HFFc6 (cell line): ENCODE measurements at places on chromosomes 6 and 20. TPM values are rescaled to one million over a fixed set of nuclear protein-coding genes. Genes with fewer than 3 reads are reported as not detected.

CSTF1 gene
- 30.3 to 40.5 TPM (median 33.7 TPM) in 3 replicates for total RNA-seq

- H3K4me1 ChIP-seq: peaks cover 16% of the 10 kb centered on the region
- H3K27ac ChIP-seq: no peak overlapping the region
- H3K27me3 ChIP-seq: peaks cover 6% of the 10 kb centered on the region
These were observed 488.3 kb downstream of the COL12A1 start for GRCh38 chr6:74717591-74717990.

EYS gene
- not detected in 3 replicates for total RNA-seq

DNA sequence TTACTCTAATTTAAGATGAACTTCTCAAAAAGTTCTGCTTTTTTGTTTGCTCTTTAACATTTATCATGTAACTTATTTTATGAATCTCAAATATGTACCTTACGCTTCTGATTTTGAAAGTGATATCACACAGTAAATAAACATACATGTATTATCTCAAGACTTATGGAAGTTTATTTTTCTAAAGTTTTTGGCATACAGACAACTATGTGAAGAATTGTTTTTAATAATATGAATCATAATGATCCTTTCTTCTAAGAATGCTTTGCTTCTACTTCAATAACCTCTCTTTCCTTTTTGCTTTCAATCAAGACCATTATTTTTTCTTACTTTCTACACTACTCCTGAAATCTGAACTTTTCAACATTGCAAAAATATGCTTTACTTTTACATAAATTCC, 816.4 kb downstream of the EYS start:
- H3K4me1 ChIP-seq: no peaks in the 10 kb centered on the region
- no peaks in the 10 kb centered on the region for H3K36me3 ChIP-seq
- no peaks in the 10 kb centered on the region for H3K27me3 ChIP-seq
- H3K4me3 ChIP-seq: no peak overlapping the region

- H3K27ac ChIP-seq: no peak overlapping the region
- DNase-seq: no peak
- no peak overlapping the region for H3K4me3 ChIP-seq
- H3K27me3 ChIP-seq: no peaks in the 10 kb centered on the region
- no peaks in the 10 kb centered on the region for H3K4me1 ChIP-seq
These were observed 37.3 kb downstream of the RNF8 start for GRCh38 chr6:37391120-37391519.

GRCh38 chr6:11458509-11458908, 79.0 kb upstream of the TMEM170B start:
- H3K27ac ChIP-seq: no peak overlapping the region
- peaks cover 6% of the 10 kb centered on the region; the same call in 1 of the 2 replicates for H3K36me3 ChIP-seq
- H3K4me3 ChIP-seq: no peak overlapping the region
- no peak for DNase-seq

PAX1 gene
- total RNA-seq: not detected in 3 replicates

GRCh38 chr6:115908906-115909559, 151.7 kb downstream of the FRK start:
- H3K27me3 ChIP-seq: peaks cover 3% of the 10 kb centered on the region; the same call in 1 of the 2 replicates
- H3K4me3 ChIP-seq: no peak overlapping the region
- H3K4me1 ChIP-seq: no peaks in the 10 kb centered on the region
- H3K27ac ChIP-seq: no peak overlapping the region
- DNase-seq: no peak
- H3K36me3 ChIP-seq: no peaks in the 10 kb centered on the region

GRCh38 chr6:166675736-166676135, 48.7 kb upstream of the RPS6KA2 start:
- no peak overlapping the region for H3K27ac ChIP-seq
- H3K36me3 ChIP-seq: peaks cover 4% of the 10 kb centered on the region; the same call in 1 of the 2 replicates
- peaks cover 14% of the 10 kb centered on the region; the same call in 1 of the 2 replicates for H3K27me3 ChIP-seq
- peaks cover 12% of the 10 kb centered on the region; the same call in 1 of the 2 replicates for H3K4me1 ChIP-seq

DNA sequence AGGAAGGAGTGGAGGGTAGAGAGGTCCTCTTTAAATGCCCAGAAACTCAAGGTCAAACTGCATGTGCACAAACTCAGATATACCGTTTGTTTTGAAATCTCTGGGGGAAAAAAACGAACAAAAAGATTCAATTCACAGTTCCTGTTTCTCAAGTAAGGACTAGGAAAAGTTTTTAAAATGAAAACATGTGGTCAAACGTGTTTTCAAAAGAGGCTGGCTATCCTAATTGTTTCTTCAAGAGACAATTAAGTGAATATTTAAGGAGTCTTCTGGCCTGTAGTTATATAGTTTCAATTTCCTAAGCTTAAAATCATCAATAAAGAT, 3.1 kb downstream of the RSPO3 start:
- H3K27me3 ChIP-seq: peaks cover 32% of the 10 kb centered on the region
- H3K4me3 ChIP-seq: no peak overlapping the region
- DNase-seq: no peak
- no peak overlapping the region for H3K27ac ChIP-seq

- H3K4me3 ChIP-seq: no peak overlapping the region
- peaks cover 6% of the 10 kb centered on the region; the same call in 1 of the 2 replicates for H3K4me1 ChIP-seq
- H3K36me3 ChIP-seq: no peaks in the 10 kb centered on the region
- DNase-seq: no peak
- no peaks in the 10 kb centered on the region for H3K27me3 ChIP-seq
- H3K27ac ChIP-seq: no peak overlapping the region
These were observed 19.1 kb upstream of the CCN2 start for GRCh38 chr6:131970076-131970859.

SCRT2 gene
- not detected in 3 replicates for total RNA-seq

TMEM200A gene
- 73.3 to 117 TPM (median 79.2 TPM) in 3 replicates for total RNA-seq

GRCh38 chr6:37170273-37171200, 585 bp downstream of the PIM1 start:
- H3K27me3 ChIP-seq: no peaks in the 10 kb centered on the region
- peak; percentile 25 for DNase-seq
- peaks cover 11% of the 10 kb centered on the region; the same call in 1 of the 2 replicates for H3K36me3 ChIP-seq
- H3K4me3 ChIP-seq: peak overlapping the region; percentile 88

- DNase-seq: no peak
- H3K4me1 ChIP-seq: peaks cover 57% of the 10 kb centered on the region
- H3K27me3 ChIP-seq: no peaks in the 10 kb centered on the region; the same call in 1 of the 2 replicates
- no peak overlapping the region for H3K4me3 ChIP-seq
- peaks cover 26% of the 10 kb centered on the region for H3K36me3 ChIP-seq
- peak overlapping the region; percentile 92 for H3K27ac ChIP-seq
These were observed 184.3 kb downstream of the THBS2 start for GRCh38 chr6:169069356-169069755.

DNA sequence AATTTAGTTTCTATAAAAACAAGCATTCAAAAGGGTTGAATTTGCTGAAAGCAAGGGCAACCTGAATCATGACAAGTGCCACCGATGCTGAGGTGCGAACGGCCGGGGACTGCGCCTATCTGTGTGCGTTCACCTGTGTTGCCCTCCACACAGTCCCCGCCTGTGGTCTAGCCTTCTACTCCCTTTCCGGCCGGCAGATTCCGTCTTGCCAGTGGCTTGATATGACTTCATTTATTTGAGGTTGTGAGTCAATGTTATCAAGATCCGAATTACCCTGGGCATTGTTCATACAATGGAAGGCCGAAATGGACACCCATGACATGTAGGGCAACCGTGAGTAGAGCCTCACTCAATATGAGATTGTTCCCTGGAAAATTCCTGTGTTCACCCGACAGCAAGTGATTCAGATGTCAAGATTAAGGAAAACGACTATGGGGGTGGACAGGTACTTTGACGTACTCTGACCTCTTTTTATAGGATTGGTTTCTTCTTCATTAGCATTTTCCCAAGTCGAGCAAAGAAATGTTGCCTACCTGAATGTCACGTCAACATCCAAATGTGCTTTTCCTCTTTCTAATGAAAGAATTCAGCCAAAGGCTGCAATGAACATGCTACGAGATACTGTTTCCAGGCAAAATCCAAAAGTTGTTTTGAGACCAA, 41.1 kb upstream of the NEDD9 start:
- DNase-seq: no peak
- no peak overlapping the region for H3K4me3 ChIP-seq
- H3K4me1 ChIP-seq: peaks cover 47% of the 10 kb centered on the region
- no peak overlapping the region for H3K27ac ChIP-seq

PIGU gene
- total RNA-seq: 20.6 to 24.6 TPM (median 23.0 TPM) in 3 replicates

SLC2A10 gene
- total RNA-seq: 28.6 to 33.8 TPM (median 33.0 TPM) in 3 replicates

PNLDC1 gene
- not detected in 3 replicates for total RNA-seq

COL21A1 gene
- total RNA-seq: not detected in 2 replicates

DNA sequence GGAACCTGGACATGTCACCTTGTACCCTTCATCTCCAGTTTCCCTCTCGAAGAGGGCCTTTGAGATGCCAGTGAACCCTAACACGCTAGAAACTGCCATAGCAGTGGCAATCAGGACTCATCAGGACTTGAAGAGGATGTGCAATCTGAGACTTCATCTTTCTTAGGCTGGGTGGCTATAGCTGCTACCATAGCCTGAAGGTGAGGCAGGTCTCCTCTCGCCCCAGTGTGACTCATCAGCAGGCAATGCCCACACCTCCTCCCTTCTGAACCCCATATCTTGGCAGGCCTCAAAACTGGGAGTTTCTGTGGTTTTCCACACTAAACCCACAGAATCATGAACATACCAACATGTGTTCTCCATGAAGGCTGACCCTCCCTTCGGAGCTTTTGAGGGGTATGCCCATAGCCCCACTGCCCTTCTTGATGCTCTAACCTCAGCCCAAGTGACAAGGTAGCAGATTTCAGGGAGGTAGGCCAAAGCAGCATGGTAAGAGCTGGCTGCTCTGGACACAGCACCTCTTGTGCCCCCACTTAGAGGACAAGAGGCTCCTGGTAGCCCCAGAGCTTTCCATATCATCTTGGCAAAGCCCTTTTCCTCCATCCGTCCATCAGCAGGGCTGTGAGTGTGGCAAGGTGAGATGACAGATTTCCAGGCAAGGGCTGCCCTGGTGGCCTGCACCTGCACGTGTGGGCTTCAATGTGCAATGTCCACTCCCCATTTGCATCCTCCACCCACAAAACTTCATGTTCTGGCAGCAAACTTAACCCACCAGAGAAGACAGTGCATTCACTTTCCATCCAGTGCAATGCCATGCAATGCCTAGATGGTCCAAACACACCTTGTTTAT, 2.6 kb downstream of the BLCAP start:
- peaks cover 9% of the 10 kb centered on the region for H3K27me3 ChIP-seq
- H3K4me1 ChIP-seq: peaks cover 58% of the 10 kb centered on the region
- peaks cover 24% of the 10 kb centered on the region for H3K36me3 ChIP-seq
- peak; percentile 63 for DNase-seq

CDSN gene
- total RNA-seq: not detected in 2 replicates

- H3K27ac ChIP-seq: no peak overlapping the region
These were observed 133.6 kb downstream of the MTHFD1L start for GRCh38 chr6:150999107-150999506.

DNA sequence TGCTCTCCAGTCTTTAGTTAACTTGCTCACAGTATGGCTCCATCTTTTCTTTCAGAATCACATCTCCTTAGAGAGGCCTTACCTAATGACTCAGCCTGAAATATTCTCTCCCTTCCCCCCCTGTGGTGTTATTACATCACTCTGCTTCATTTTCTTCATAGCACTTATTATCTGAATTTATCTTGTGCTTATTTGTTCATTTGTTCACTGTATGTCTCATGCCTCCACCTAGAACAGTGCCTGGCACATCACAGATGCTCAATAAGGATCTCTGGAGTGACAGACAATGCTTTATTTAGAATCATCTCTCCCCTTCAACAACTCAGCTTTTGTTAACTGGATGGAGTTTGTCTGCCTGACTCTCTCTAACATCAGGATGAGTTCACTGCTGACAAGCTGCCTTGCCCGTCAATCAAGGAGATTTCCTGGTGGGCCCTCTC, 96.6 kb upstream of the MAN1A1 start:
- no peak overlapping the region for H3K27ac ChIP-seq
- H3K4me1 ChIP-seq: no peaks in the 10 kb centered on the region
- no peak for DNase-seq
- no peak overlapping the region for H3K4me3 ChIP-seq
- peaks cover 12% of the 10 kb centered on the region; the same call in 1 of the 2 replicates for H3K36me3 ChIP-seq

DNA sequence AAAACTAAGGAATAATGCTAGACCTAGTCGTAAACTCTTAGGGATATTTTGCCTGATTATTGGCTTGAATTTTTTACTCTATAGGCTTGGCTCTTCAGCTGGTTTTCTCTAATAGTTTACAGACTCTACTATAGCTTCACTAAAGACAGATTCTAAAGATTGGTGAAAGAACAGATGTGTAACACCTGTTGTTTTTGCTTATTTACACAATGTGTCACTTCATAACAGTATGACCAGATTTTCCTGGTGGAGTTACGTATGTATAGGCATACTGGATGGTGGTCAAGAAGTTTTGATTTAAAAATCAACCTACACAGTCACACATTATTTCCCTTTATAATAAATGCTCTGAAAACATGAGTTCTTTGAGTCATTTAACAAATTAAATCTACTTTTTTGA, 4.8 kb downstream of the COL19A1 start:
- no peak for DNase-seq
- no peaks in the 10 kb centered on the region for H3K36me3 ChIP-seq
- H3K27me3 ChIP-seq: peaks cover 13% of the 10 kb centered on the region
- peaks cover 5% of the 10 kb centered on the region; the same call in 1 of the 2 replicates for H3K4me1 ChIP-seq

GRCh38 chr6:84515067-84515466, 249.3 kb downstream of the TBX18 start:
- no peaks in the 10 kb centered on the region for H3K36me3 ChIP-seq
- H3K27me3 ChIP-seq: no peaks in the 10 kb centered on the region; the same call in 1 of the 2 replicates
- DNase-seq: no peak
- peaks cover 6% of the 10 kb centered on the region; the same call in 1 of the 2 replicates for H3K4me1 ChIP-seq
- no peak overlapping the region for H3K4me3 ChIP-seq
- H3K27ac ChIP-seq: no peak overlapping the region
